Stimulated activated CD8-positive, alpha-beta memory T cell treated with anti-CD3 and anti-CD28 coated beads, Interleukin-4, amount 100 ng/mL, for 1 hour (primary cell): ENCODE measurements at places on chromosomes 12 and 14.

GRCh38 chr12:53300187-53300586 lies 692 bp downstream of the MYG1 start:
- no peak for DNase-seq

GRCh38 chr14:48991141-48991540 lies 595.0 kb downstream of the RPS29 start:
- DNase-seq = no peak

- no peak for DNase-seq
Measured at GRCh38 chr14:103337794-103338193, 3.8 kb downstream of the EIF5 start.

GRCh38 chr14:99540196-99541032 lies 59.2 kb downstream of the CCNK start:
- no peak for DNase-seq

- no peak for DNase-seq
Measured at GRCh38 chr12:124515981-124516380, 51.4 kb downstream of the NCOR2 start.

- DNase-seq = no peak
Measured at GRCh38 chr12:8903646-8904045, 10.7 kb upstream of the PHC1 start.

DNA sequence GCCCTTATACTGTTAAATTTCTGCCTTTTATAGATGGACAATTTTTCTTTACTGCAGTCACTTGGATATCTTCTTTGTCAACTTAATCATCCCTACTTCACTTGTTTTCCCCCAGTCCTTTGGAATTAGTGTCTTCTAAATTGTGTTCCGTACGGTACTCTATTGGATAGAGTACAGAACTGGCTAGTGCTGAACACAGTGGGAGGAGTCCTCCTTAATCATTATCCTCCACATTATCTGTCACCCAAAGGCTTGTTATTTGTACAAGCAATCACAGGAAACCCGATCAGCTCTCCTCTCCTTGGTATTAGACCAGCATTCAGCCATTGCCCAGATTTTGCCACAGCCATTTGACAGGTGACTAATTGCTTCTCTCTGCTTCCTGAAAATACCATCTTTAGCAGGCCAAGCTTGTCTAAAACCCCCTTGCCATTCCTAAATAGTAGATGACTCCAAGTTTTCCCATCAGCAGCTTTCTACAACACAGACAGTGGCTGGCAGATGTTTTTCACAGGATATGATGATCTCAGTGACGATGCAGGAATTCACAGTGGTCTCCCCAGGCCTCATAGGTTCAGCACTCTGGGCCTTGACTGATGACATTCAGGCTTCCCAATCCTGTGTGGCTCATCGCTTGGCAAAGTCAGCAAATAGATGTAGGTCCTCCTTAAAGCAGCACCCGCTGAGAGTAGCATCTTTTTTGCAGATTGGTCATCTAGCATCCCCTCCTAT lies 216.0 kb upstream of the RGS6 start:
- no peak for DNase-seq

- no peak for DNase-seq
Measured at GRCh38 chr12:27464220-27464554, 17.7 kb downstream of the SMCO2 start.

GRCh38 chr12:79331870-79332269 lies 358.9 kb downstream of the PAWR start:
- no peak for DNase-seq

GRCh38 chr14:89394972-89395371 lies 22.1 kb downstream of the FOXN3 start:
- DNase-seq = no peak

GRCh38 chr14:92039063-92039718 lies 668 bp downstream of the TRIP11 start:
- DNase-seq = no peak

DNA sequence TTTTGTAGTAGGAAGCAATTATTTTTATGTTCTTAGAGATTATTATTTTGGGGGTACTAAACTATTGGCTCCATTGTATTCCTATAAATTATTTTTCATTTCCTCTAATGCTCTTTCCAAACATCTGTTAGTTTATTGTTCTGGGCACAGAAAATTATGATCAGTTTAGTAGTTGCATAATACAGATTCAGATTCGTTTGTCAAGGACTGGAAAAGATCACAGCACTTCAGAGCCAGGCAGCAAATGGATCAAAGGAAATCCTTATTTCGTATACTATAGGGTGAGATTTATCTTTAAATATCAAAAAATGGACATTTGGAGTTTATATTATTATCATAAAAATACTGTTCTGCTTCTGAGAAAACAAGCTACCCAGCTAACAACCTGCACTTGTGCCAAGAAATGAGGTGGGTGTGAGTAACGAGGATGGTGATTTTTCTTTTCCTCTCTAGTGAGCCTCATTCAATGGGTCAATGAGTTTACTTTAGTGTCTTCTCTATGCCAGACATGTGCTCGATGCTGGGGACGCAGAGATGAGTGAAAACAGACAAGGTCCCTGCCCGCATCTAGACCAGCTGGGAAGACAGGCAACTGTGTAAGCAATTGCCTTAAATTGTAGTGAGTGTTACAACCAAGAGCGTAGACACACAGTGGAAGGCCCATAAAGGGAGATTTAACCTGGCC lies 208.6 kb upstream of the PLXNC1 start:
- DNase-seq = no peak

DNA sequence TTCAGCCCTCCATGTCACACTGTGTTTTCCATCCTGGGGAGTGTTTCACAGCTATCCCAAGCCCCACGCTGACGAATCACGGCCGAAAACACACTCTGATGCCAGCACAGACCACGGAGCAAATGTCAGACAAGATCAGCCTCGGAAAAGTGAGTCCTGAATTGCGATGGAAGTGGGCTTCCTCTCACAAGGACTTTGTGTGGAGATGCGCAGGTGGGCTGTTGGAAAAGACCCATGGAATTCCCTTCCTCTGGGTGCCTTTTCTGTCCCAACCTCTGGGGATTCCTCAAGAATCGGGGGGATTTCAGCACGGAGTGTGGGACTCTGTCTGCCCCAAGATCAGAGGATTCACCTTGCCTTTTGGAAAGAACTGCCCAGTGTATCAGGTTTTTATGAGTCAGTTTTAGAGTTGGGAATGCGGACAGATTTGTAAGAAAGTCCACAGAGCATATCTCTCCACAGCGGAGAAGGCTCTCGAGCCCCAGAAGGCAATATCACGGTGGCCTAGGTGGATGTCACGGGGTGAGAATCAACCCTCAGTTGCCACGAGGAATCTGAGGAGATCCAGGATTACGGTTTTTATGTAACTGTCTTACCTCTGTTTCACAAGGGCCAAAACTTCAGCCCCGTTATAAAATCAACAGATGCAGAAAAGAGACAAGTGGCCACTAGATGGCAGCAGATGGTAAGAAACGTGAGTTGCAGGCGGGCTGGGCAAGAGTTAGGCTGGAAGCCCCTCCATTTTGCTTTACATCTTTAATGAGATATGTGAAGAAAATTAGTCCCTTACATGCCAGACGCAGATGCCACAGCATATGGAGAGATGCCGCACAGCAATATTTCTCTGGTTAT lies 201.9 kb downstream of the DAD1 start:
- DNase-seq = no peak

- no peak for DNase-seq
Measured at GRCh38 chr12:70277973-70278372, 34.7 kb downstream of the CNOT2 start.

DNA sequence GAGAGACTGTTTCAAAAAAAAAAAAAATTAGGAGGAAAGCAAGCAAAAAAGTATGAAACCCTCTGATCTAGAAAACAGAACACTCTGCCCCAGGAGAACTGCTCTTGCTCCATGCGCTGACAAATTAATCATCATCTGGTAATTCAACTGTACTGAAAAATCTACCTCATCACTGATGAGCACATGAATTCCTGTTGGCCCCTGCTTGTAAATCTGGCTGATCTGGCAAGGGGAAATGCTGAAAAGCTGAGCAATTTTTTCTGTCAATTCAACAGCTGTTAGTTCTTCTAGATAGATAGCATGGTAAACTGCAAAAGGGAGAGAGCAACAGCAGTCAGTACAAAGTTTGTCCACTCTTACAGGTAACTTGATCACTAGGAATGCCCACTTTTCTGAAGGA lies 15.2 kb upstream of the CSRNP2 start:
- no peak for DNase-seq

GRCh38 chr14:104877066-104877805 lies 12.2 kb downstream of the CEP170B start:
- DNase-seq = no peak

DNA sequence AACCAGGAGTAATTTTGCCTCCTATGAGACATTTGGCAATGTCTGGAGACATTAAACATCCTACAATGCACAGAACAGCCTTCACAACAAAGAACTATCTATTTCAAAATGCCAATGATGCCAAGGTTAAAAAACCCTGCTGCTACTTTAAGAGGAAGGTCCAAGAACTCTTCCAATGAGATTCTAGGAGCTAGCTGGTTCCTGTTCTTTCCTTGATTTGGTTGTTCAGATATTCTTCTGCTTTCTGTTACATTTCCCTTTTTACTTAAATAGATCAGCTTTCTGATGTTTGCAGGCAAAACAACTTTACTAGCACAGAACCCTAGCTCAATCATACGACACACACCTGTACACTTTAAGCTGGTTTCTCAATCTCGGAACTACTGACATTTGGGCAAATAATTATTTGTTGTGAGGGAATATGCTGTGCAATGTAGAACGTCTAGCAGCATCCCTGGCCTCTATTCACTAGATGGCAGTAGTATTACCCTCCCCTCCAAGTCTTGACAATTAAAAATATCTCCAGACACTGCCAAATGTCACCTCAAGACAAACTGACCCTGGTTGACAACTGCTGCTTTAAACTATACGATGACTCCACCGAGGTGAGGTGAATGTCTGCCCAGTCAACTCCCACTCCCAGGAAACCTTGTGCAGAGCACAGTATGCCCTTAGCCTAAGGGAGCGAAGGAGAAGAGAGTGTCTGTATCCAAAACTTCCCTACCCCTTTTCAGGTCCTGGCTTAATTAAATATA lies 4.4 kb downstream of the BLTP3B start:
- no peak for DNase-seq

GRCh38 chr12:38628288-38628687 lies 277.1 kb downstream of the CPNE8 start:
- DNase-seq = no peak

GRCh38 chr14:39784461-39784860 lies 352.2 kb upstream of the FBXO33 start:
- DNase-seq = no peak
